ENCODE measurements at places on chromosomes 4 and X.

- DNase-seq: no peak
Measured at GRCh38 chr4:64156253-64156652, 253.0 kb downstream of the TECRL start.

GRCh38 chrX:130176354-130176776 is 4.6 kb downstream of the RAB33A start:
- no peak for DNase-seq

DNA sequence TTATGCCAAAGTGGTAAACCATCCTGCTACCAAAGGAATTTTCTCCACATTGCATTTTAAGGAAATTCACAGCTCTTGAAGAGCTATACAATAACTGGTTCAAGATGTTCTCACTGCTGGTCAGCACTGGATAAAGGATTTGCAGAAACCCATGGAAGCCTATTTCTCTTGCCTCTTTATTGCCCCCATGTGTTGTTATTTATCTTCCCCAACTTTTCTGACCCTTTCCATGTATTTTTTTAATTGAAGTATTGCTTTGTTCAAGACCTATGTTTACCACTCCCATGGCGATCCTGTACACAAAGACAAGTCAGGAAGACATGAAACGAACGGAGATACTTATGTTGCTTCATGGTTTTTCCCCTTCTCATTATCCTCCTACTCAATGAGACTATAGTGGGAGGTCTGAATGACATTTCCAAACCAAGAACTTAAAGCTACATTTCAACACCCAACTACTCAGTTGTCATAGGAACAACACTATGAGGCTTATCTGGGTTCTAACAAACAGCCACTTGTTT is 566.4 kb upstream of the DIPK2B start:
- no peak for DNase-seq

DNA sequence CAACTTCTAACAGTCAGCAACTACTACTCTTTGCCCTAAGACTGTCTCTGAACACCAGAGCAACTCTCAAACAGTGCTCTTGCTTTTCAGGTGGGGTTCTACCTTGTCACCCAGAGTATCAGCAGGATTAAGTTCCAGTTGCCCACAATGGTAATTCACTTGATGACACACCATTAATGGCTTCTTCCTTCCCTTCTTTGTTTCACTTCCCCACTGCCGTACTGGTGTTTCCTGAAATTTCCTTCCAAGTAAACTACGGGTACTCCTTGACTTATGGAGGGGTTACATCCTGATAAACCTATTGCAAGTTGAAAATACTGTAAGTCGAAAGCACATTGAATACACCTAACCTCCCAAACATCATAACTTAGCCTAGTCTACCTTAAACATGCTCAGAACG is 36.6 kb upstream of the PDK3 start:
- no peak for DNase-seq

GRCh38 chr4:149465955-149466354 is 349.7 kb downstream of the IQCM start:
- no peak for DNase-seq

- DNase-seq: no peak
Measured at GRCh38 chrX:31353095-31353494, 281.3 kb upstream of the FTHL17 start.

GRCh38 chrX:68834371-68835103 is 5.7 kb downstream of the EFNB1 start:
- no peak for DNase-seq

- no peak for DNase-seq
Measured at GRCh38 chr4:51855270-51855669, 12.3 kb downstream of the DCUN1D4 start.

- DNase-seq: no peak
Measured at GRCh38 chr4:177673985-177674489, 231.8 kb upstream of the AGA start.

GRCh38 chr4:101593666-101594065 is 196.9 kb upstream of the BANK1 start:
- no peak for DNase-seq

GRCh38 chr4:140976768-140977167 is 156.5 kb downstream of the RNF150 start:
- no peak for DNase-seq

- DNase-seq: no peak
Measured at GRCh38 chr4:35556387-35556786, 687.9 kb downstream of the ARAP2 start.

DNA sequence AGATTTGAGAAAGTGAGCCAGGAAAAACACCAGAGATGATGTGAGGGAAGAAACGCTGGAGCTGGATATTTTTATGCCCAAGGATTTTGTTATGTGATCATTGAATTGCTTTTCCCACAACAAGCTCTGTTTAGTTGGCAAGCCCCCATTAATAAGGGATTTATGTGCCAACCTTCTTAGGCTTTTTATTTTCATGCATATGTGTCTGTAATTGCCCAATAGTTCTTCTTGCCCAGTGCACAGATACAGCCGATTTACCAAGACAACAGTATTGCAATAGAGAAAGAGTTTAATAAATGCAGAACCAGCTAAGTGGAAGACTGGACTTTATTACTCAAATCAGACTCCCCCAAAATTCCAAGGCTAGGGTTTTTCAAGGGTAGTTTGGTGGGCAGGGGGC is 57.7 kb downstream of the TRIM2 start:
- DNase-seq: no peak

DNA sequence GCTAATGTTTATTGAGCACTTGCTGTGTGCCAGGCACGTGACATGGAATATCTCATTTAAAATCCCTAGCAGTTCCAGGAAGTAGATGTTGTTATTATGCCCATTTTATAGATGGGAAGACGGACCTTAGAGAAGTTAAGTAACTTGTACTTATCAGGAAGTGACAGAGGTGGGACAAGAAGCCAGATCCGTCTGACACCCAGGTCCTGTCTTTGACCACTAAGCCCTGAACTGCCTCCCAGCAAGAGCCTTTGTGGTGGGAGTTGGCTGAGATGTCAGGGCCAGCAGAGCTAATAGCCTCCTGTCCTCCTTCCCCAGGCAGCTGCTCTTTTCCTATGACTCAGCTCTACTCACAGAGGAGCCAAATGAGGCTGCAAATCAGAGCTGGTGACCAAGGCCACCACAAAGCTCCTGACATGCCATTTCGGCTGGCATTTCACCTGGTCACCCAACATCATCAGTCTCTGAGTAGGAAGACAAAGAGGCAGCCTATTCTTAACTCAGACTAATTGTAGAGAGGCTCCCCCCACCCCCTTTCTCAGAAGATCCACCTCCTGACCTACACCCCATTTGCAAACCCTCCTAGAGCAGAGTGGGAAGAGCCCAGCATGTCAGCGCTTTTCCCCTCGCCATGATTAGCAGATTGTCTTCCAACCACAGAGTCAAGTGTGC is 175.1 kb upstream of the KIT start:
- no peak for DNase-seq

DNA sequence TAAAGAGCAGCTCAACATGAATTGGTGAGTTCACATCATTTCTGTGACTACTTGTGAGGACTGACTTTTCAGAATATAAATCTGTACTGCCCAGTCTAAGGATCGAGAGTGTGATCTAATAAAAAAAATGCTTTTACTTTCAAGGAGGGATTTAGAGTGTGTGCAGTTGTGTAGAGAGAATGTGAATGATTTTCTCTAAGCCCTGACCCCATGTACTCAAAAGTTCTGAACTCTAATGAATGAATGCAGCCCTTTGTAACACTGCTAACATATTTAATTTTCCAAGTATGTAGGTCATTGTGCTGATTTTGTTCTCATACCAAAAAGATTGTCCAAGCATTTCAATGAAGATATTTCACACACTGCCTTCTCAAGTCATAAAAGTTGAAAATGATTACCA is 92.5 kb upstream of the STOX2 start:
- no peak for DNase-seq

DNA sequence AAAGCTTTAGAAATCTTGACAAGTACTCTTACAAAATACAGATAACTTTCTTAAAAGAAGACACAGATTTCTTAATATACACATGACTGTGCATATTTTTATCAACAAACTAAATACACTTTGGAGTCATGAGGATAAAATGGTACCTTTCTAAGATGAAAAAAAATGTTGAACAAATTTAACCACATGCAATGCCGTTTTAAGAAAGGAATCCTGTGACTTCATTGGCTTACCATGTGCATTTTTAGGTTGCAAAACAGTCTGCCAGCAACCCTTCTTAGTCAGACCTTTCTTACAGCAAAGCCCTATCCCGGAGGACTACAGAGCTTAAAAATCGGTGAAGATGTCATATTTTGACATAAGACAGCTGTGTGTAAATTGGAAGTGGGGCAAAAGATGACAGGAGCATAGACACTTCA is 51.7 kb downstream of the GASK1B start:
- DNase-seq: peak; percentile 31

DNA sequence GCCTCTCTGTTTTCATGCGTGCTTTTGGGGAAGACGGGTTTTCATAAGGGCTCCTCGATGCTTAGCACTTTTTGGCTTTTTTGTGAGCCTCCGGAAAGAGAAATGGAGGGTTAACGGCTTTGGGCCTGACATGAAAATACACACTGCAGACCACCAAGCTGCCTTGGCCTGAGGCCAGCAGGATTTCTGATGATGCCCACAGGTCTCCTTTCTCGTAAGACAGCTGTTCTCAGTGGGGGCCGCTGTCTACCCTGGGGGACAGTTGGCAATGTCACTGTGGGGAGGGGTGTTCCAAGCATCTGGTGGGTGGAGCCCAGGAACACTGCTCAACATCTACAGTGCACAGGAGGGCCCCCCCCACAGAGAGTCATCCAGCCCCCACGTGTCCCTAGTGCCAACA is 29.4 kb upstream of the CLDN34 start:
- no peak for DNase-seq

- DNase-seq: peak; percentile 48
Measured at GRCh38 chrX:106999002-106999975, 723 bp downstream of the MORC4 start.
